ENCODE measurements at places on chromosomes 1 and 21.

GRCh38 chr1:43872280-43872679 is 61.3 kb upstream of the ARTN start:
- no peak for DNase-seq

DNA sequence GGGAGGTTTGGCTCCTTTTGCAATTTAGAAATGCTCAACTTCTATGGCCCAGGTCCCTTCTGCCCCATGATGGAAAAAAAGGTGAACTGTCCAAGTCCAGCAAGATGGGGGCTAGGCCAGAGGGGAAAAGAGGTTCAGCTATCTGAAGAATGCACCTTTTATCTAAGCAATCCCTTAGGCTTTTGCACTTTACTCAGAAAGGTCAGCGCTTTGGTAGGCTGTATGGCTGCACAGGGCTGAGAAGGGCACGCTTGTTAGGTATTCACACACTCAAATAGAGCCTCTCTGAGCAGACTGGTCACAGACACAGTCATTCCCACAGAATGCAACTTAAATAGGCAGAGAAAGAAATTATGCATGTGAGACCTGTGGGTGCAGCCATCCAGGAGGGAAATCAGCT is 31.0 kb downstream of the KANK4 start:
- DNase-seq = no peak

GRCh38 chr1:107941531-107941930 is 23.4 kb downstream of the VAV3 start:
- no peak for DNase-seq

DNA sequence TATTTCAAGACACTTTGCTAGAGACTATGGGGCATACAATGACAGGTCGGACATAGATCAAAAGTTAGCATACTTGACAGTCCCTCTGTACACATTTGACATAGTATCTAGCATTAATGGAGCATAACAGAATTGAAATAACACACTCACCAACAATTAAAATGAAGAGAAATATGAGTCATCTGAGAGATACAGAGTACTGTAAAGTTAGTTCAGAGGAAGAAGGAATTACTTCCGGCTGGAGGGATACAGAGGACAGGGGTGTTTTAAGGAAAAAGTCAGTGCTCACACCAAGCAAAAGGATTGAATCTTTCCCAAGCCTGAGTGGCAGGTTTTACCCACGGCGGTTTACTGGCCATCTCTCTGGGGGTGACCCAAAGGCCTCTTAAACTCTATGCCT is 2.4 kb downstream of the ZMYND12 start:
- DNase-seq = no peak

GRCh38 chr1:54069791-54070170 is 16.4 kb downstream of the TCEANC2 start:
- DNase-seq = no peak

- no peak for DNase-seq
Observed at GRCh38 chr21:42455754-42456440, 40.1 kb downstream of the RSPH1 start.

GRCh38 chr21:16084776-16085364 is 355.1 kb downstream of the USP25 start:
- DNase-seq = no peak

GRCh38 chr1:178358456-178358855 is 138.3 kb downstream of the CLEC20A start:
- no peak for DNase-seq

GRCh38 chr1:171910786-171911185 is 69.5 kb downstream of the DNM3 start:
- DNase-seq = no peak

DNA sequence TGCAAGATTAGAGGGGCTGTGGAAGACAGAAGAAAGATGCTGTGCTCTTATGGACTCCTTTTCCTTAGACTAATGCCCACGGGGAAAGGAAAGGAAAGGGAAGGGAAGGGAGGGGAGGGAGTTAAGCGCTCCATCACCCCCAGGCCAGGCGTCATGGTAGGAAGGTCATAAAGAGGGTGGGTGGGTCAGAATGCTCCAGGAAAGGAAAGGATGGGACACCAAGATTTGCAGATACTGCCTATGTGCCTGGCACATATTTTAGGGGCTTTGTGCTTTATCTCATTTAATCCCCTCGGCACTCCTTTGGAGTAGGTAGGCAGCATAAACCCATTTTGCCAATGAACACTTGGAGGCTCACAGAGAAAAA is 41.4 kb downstream of the MAB21L3 start:
- DNase-seq = no peak

- DNase-seq = no peak
Observed at GRCh38 chr1:25460020-25460419, 29.3 kb downstream of the MACO1 start.

DNA sequence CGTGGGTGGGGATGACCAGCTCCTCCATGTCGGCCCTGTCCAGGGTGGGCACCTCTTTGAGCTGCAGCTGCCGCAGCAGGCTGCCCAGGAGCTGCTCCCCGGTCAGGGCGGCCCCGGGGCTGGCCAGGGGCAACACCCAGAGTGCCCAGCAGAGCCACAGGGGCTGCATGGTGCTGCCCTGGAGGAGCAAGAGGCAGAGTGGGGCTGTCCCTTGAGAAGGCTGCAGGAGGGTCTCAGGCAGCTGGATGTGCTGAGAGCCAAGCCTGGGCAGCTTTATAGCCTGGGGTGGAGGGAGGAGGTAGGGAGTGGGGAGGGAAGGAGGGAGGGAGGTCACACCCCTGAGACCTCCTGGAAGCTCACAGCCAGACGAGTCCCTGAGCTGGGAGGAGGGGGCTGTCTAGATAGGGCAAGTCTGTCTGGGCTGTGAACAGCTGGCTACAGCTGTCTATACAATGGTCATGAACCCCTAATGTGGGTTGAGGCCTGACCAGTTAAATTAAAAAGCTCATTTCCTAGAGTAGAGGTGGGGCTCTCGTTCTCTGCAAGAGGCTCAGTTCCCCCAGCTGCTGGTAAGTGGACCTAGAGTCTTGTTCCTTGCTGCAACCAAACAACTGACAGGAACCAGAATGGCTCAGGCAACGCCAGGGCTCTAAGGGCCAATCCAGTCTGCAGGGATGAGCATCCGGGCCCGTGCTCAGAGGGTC is at the start of gene LEFTY1:
Gene LEFTY1, minus strand, starts transcription at position 249 of the 704 bp plus-strand sequence. Its CDS starts 80 bp downstream, at position 169.
- no peak for DNase-seq

- DNase-seq = no peak
Observed at GRCh38 chr1:119779869-119780356, 11.2 kb upstream of the HMGCS2 start.

DNA sequence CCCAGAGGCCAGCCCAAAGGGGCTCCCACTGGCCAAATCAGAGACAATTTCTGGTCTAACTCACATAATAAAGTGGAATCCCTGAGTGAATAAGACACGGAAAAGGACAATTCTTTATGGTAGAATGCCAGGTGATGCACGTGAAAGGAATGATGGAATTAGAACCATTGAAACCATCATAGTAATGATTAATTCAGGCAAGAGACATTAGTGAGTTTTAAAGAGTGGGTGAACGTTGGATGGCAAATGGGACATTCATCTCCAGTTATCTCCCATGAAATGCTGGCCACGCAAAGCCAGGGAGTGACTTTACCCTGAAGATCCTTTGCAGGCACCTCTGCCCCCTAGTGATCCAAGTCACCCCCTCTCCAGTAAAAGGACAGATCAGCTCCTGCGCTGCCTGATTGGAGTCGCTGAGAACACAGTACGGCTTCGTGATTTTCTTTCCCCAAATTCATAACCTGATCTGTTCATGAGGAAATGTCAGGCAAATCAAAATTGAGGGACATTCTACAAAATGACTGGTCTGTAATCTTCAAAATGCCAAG is 87.5 kb downstream of the AJAP1 start:
- DNase-seq = no peak

DNA sequence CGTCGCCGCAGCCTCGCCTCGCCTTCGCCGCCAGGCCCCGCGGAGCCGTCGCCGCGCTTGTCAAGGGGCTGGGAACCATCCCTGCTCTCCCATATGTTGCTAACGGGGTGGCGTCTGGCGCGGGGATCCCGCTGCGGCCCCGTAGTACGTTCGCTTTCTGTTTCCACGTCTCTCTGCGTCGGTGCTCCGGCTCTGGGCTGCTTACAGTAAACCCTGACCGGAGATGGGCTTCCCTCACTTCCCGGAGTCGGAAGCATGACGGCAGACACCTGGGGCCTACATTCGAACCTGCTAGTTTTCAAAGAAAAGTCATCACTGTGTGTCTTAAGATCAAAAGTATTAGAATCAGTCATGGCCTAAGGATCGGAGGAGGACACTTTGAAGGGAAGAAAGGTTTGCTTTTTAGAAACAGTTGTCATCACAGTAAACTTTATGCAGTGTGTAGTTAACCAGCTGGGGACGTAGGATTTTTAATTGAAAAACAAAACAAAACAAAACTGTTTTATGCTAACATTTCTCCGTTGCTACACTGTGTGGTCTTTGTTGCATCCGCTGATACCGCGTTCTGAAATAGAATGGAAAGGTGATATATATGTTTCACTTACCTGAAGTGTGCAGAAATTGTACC is 69.0 kb downstream of the SLC35A3 start:
- peak; percentile 70 for DNase-seq

DNA sequence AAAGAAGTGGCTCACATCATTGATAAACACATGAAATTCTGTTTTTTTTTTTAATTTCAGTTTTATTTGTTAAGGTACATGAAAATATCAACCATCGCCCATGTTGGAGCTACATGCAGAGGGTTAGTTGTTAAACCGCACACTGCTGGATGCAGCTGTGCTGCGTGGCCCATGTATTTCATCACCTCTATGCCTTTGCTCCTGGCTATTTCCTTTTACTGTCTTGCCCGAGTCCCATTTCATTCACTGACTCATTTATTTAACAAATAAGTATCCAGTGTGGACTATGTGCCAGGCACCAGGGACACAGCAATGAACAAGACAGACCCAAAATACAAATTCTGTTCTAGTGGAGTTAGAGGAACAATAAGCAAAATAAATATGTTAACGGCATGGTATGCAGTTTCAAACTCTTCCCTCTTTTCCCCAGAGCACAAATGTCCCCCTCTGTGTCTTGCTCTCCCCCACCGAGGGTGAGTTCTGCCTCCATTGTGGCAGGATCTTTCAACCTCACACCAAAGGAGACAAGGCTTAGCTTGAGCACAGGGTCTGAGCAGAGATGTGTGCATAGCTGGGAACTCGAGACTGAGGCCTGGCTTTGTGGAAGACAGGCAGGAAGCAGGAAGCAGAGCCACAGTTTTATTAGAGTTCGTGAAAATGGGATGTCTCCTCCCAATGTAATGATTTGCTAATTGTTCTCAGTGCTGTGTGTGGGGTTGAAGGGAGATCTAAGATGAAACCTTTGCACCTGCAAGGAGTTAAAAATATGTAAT is 44.6 kb downstream of the MAN1C1 start:
- DNase-seq = no peak

GRCh38 chr1:35808450-35809113 is 766 bp downstream of the AGO4 start:
- peak; percentile 13 for DNase-seq

DNA sequence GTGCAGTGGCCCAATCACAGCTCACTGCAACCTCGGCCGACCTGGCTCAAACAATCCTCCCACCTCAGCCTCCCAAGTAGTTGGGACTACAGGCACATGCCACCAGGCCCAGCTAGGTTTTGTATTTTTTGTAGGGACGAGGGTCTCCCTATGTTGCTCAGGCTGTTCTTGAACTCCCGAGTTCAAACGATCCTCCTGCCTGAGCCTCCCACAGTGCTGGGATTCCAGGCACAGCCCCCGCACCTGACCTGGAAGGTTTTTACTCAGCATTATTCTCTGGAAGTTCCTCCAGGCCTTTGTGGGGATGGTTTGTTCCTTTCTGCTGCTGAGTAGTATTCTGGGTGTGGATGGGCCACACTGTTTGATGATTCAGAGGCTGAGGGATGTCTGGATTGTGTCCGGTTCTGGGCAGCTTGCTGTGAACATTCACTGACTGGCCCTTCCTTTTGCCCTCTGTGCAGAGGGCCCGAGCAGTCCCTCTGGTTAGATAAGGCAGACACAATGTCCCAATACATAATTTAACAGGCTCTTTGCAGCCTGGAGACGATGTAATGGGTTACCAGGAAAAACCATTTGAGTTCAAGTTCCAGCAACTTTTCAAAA is 6.0 kb upstream of the TRAPPC10 start:
- no peak for DNase-seq

- no peak for DNase-seq
Observed at GRCh38 chr1:76419603-76420002, 345.1 kb downstream of the ST6GALNAC3 start.

GRCh38 chr1:234214129-234214910 is 158.9 kb upstream of the COA6 start:
- DNase-seq = no peak

- no peak for DNase-seq
Observed at GRCh38 chr1:200775850-200776249, 37.2 kb downstream of the CAMSAP2 start.

GRCh38 chr1:110620686-110621085 is 14.5 kb upstream of the KCNA2 start:
- no peak for DNase-seq

- DNase-seq = peak; percentile 60
Observed at GRCh38 chr1:206706298-206706791, 21.6 kb downstream of the MAPKAPK2 start.

DNA sequence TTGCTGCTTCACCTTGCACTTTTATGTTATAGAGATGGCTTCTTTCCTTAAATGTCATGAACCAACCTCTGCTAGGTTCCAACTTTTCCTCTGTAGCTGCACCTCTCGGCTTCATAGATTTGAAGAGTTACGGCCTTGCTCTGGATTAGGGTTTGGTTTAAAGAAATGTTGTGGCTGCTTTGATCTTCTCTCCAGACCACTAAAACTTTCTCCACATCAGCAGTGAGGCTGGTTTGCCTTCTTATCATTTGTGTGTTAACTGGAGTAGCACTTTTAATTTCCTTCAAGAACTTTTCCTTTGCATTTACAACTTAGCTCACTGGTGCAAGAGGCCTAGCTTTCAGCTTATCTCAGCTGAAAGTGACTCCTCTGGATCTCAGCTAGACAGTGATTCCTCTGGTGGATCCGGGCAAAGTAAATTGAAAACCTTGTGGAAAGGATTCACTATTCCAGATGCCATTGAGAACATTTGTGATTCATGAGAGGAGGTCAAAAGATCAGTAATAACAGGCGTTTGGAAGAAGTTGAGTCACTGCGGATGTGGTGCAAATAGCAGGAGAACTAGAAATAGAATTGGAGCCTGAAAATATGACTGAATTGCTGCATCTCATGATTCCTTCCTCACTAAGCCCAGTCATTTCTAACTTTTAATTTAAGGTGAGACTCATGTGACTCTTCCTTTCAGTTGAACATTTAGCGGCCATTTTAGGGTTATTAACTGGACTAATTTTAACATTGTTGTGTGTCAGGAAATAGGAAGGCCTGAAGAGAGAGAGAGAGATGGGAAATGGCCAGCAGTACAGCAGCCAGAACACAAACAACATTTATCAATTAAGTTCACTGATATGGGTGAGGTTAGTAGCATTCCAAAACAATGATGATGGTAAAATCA is 16.2 kb upstream of the RGS1 start:
- DNase-seq = no peak

GRCh38 chr1:227889863-227890405 is 57.8 kb downstream of the WNT9A start:
- DNase-seq = no peak
